Panc1 (cell line): ENCODE measurements at places on chromosomes 6 and 20. TPM values are rescaled to one million over a fixed set of nuclear protein-coding genes. Genes with fewer than 3 reads are reported as not detected.

The SLC22A2 gene
- total RNA-seq, result not detected

The GHRH gene
- not detected for total RNA-seq

The VWA7 gene
- 4.3 TPM for total RNA-seq

The PFDN6 gene
- 101 TPM for total RNA-seq

The MRPL18 gene
- 98.4 TPM for total RNA-seq

The PNPLA1 gene
- not detected for total RNA-seq

The KCNQ2 gene
- total RNA-seq, result 19.4 TPM

The FNDC1 gene
- total RNA-seq, result 0.23 TPM

The TFAP2B gene
- total RNA-seq, result not detected

The COL11A2 gene
- 0.57 TPM for total RNA-seq

The ZNF322 gene
- 31.2 TPM for total RNA-seq

The CST1 gene
- total RNA-seq, result not detected

The TCP11 gene
- not detected for total RNA-seq

The TBXT gene
- total RNA-seq, result not detected

The GNAS-AS1 gene
- not detected for total RNA-seq

The MEI4 gene
- total RNA-seq, result 0.05 TPM

The EPHA7 gene
- 8.6 TPM for total RNA-seq

The BCAS1 gene
- 3.1 TPM for total RNA-seq

The POM121L2 gene
- not detected for total RNA-seq

The FAM217B gene
- 24.4 TPM for total RNA-seq

The SRSF12 gene
- 0.28 TPM for total RNA-seq

The KDM1B gene
- 27.1 TPM for total RNA-seq

The CLVS2 gene
- 1.1 TPM for total RNA-seq

The IMPG1 gene
- total RNA-seq, result not detected

The NMBR gene
- total RNA-seq, result not detected

The TOX2 gene
- 85.4 TPM for total RNA-seq

The TMEM14B gene
- total RNA-seq, result 180 TPM

The CTAGE9 gene
- 0.15 TPM for total RNA-seq

The CDC40 gene
- 37.0 TPM for total RNA-seq

The OR2B6 gene
- 0.26 TPM for total RNA-seq
